ENCODE measurements at places on chromosomes 3 and 15.

GRCh38 chr15:67744331-67745072 is 80.8 kb upstream of the SKOR1 start:
- no peak for DNase-seq

DNA sequence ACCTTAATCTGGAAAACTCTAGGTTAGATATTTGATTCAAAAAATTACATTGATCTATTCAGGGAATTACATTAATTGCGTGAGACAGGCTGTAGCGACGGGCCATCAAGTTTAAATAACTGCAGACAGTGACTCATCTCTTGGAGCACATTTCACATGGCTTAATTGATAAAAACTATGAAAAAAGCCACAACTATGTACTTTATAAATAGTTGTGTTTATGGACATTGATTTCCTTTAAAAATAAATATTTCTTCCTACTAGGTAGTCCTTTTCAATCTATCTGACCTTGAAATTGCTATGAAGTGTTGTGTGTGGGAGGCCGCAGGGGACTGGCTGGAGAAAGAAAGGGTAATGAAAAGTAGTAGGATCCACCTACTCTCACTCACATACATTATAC is 157.8 kb downstream of the IL1RAP start:
- no peak for DNase-seq

GRCh38 chr3:145170121-145170520 is 990.9 kb downstream of the PLOD2 start:
- no peak for DNase-seq

DNA sequence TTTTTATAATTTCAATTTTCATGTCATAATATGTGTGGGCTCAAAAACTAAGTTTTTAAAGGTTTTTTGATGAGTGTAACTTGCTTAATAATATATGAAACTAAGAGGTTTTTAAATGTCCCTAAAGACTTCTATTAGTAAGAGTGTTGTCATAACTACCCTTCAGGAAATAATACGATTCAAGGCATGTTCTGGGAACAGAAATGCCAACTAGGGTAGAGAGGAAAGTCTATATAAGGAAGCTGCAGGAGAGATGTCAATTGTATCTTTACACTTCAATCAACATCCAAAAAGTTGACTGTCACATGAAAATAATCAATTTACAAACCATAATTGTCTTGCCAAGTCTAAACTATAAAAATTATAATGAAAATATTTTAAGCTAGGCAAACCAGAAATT is 76.3 kb downstream of the SMARCC1 start:
- no peak for DNase-seq

GRCh38 chr3:176789281-176789705 is 408.0 kb downstream of the TBL1XR1 start:
- DNase-seq, result no peak

DNA sequence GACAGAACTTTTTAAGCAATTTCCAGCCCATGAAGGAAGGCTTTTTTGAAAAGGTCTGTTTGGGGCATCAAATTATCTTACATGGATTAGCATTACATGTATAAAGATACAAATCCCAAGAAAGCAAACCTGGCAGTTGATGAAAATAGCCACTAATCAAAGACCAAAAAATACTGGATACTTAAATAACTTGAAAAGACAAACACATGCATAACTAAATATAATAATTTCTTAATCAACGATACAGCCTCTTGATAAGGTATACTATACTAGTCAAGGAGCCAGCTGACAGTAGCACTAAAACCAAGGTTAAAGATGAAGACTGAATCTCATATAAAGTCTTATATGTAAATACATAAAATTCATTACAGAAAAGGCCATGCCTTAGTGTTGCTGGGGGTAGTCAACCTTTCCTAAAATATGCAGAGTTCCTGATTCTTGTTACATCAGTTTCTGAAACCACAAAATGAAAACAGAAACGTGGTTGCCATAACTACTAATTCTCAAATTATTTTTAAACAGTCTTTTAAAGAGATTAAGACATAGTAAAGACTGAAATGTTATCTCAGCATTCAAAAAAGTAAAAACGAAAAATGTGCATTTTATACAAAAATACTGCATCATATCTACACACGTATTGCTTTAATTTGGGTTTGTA is 2.0 kb downstream of the ANKRD28 start:
- no peak for DNase-seq

DNA sequence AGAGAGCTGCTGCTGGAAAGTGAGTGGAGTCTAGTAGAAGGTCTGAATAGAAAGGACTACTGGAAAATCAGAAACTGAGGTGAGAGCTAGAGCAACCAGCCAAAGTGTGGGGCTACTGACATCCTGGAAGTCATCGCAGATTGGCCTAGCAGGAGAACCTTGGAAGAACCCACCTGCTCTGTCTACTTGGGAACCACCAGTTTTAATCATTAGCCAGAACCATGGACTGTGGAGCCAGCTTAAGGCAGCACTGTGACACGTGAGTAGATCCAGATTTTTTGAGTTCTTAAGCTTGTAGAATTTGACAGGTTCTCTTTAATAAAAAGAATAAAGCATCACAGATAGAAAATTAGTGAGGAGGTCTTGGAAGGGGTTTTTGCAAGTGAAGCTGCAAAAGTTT is 179.1 kb upstream of the PEX5L start:
- no peak for DNase-seq

GRCh38 chr3:46462511-46462910 is 2.2 kb downstream of the LTF start:
- no peak for DNase-seq

GRCh38 chr3:40333416-40333815 is 23.9 kb downstream of the EIF1B start:
- no peak for DNase-seq

Measured in activated T-cell treated with anti-CD3 and anti-CD28 coated beads for 24 hours (primary cell).